ENCODE measurements at places on chromosomes 7 and 10. TPM values are rescaled to one million over a fixed set of nuclear protein-coding genes. Genes with fewer than 3 reads are reported as not detected.

The ANXA8 gene
- not detected for total RNA-seq

The GPR26 gene
- total RNA-seq, result not detected

The CUBN gene
- 0.92 TPM for total RNA-seq

The UMAD1 gene
- 13.5 TPM for total RNA-seq

The ANKRD26 gene
- 9.7 TPM for total RNA-seq

The TMEM130 gene
- total RNA-seq, result not detected

The CCDC136 gene
- 9.0 TPM for total RNA-seq

The FBXO24 gene
- total RNA-seq, result 0.47 TPM

The FAM185A gene
- total RNA-seq, result 10.4 TPM

The C10orf53 gene
- total RNA-seq, result not detected

The SLC35G1 gene
- total RNA-seq, result 4.7 TPM

The FAM170B gene
- not detected for total RNA-seq

The TMEM270 gene
- total RNA-seq, result not detected

The SPDYE9 gene
- not detected for total RNA-seq

The PROSER2 gene
- 2.4 TPM for total RNA-seq

The SUN3 gene
- not detected for total RNA-seq

The CALML5 gene
- not detected for total RNA-seq

The CD36 gene
- total RNA-seq, result 4.7 TPM

The SPDYE2 gene
- not detected for total RNA-seq

The GHRHR gene
- not detected for total RNA-seq

The SH2D4B gene
- total RNA-seq, result 0.13 TPM

The MEIG1 gene
- 0.91 TPM for total RNA-seq

The TACC2 gene
- total RNA-seq, result not detected

The ACADSB gene
- 24.4 TPM for total RNA-seq

The NCF1 gene
- 0.27 TPM for total RNA-seq

The TAS2R41 gene
- not detected for total RNA-seq

The ERVW-1 gene
- total RNA-seq, result not detected

The FAM25G gene
- total RNA-seq, result not detected

The PRSS37 gene
- not detected for total RNA-seq

The DRGX gene
- not detected for total RNA-seq

The ADCY1 gene
- total RNA-seq, result 0.79 TPM

The LAMB4 gene
- total RNA-seq, result not detected

Data from CD8-positive, alpha-beta memory T cell (primary cell).